ENCODE measurements at places on chromosomes 5 and 9.

GRCh38 chr9:32839013-32839885, 55.9 kb downstream of the TMEM215 start:
- no peak for DNase-seq

- no peak for DNase-seq
Observed at GRCh38 chr9:132457504-132458236, 47.7 kb downstream of the CFAP77 start.

DNA sequence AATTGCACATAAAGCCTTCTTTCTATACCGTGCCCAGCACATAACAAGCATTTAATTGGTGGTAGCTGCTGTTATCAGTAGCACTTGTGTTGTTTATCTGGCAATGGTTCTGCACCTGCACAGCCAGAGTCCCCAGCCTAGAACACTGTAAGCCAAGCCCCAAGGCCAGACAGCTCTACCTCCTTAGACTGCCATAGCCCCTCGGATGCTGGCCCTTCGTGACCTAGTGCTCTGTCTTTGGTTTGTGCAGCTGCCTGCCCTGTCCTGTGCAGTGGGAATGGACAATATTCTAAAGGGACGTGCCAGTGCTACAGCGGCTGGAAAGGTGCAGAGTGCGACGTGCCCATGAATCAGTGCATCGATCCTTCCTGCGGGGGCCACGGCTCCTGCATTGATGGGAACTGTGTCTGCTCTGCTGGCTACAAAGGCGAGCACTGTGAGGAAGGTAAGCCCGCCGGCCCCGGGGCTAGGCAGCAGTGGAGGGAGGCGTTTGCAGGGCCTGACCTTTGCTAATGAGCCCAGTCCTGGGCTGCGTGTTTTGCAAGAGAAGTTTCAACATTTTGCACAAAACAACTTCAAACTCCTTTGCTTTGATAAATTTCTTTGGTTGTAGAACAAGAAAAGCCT, 173.3 kb upstream of the WWC1 start:
- no peak for DNase-seq

DNA sequence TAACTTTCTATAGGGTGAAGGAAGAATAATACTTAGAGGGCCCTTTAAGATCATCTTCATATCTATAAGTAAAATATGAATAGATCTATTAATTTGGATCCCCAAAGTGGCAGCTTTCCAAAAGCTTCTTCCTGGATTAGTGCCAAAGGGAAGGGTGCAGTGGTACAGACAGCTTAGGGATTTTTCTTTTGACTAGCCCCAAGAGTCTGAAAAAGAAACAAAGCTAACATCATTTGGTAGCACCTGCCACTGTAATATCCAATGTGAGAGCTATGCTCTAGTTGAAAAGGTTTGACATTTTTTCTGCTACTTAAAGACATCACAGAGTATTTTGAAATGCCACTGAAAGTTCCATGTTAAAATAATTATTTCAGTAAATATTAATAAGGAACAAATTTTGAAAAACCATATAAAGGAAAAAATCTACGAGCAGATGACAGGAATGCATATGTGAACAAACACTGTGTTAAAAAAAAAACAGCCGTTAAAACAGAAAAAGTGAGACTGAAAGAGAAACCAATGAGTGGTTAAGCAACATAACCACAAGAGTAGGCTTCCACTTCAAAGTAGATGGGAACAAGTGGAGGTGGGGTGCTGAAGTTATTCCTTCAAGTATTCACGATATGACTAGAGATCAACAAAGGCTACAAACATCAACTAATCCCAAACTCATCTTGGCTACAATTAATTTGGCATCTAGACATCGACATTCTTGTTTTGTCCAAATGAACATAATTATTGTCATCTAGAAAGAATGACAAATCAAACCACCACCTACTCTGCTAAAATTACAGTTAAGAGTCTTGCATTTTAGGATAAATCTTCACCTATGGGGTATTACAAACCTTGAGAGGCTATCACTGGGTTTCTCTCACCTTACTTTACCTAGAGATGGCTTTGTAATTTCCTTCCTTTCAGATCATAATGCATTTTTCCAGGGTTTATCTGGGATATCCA, 137.5 kb downstream of the CPLANE1 start:
- DNase-seq: no peak

DNA sequence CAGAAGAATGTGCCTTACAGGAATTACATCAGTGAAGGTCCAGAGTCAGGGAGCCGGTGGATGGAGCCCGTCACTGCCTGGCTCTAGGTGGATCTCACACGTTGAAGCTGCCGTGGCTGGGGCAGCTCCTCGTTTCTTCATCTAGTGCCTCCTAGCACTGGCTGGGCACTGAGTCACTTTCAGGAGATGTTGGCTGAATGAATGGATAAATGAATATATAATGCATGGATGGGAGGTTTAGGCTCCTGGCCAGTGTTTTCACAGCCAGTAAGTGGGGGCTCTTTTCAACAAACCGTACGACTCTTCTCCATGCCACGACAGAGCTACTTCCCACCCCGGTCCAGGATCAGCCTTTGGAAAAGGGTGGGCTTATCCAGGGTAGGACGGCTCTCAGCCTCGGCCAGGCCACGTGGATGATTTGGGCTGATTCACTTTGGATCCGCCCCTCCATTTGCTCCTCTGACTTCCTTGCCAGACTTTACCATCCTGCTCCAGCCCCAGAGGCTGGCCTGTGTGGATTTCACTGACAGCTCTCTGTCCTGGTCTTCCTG, 1.3 kb upstream of the SH3PXD2B start:
- DNase-seq: no peak

- DNase-seq: no peak
Observed at GRCh38 chr9:24041160-24041690, 215.2 kb upstream of the ELAVL2 start.

DNA sequence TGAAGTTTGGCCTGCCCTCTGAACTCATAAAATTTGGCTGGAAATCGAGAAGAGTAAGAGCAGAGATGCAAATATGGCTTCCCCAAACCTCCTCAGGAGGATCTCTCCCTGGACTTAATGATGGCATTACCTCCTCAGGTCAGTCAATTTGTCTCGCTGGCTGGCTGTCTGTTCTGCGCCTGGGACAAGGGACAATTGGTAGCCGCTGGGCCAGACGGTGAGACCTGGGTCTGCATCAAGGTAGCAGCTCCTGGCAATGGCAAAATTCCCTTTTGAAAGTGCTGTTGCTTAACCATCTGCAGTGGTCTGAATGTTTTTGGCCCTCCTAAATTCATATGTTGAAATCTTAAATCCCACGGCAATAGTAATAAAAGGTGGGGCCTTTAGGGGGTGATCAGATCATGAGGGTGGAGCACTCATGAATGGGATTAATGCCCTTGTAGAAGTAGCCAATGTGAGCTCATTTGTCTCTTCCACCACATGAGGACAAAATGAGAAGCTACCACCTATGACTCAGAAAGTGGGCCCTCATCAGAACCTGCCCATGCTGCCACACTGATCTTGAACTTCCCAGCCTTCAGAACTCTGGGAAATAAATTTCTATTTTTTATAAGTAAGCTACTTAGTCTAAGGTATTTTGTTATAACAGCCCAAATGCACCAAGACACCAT, 439.3 kb upstream of the KLF4 start:
- DNase-seq: no peak

DNA sequence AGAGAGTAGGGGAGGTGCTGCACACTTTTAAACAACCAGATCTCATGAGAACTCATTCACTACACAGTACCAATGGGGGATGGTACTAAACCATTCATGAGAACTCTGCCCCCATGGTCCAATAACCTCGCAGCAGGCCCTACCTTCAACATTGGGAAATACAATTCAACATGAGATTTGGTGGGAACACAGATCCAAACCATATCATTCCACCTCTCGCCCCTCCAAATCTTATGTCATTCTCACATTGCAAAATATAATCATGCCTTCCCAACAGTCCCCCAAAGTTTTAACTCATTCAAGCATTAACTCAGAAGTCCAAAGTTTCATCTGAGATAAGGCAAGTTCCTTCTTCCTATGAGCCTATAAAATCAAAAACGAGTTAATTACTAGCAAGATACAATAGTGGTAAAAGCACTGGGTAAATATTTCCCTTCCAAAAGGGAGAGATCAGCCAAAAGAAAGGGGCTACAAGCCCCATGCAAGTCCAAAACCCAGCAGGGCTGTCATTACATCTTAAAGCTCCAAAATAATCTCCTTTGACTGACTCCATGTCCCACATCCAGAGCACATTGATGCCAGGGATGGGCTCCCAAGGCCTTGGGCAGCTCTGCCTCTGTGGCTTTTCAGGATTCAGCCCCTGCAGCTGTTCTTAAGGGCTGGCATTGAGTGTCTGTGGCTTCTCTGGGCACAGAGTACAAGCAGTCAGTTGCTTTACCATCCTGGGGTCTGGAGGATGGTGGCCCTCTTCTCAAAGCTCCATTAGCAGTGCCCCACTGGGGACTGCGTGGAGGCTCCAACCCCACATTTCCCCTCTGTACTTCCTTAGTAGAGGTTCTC, 8.3 kb downstream of the GPR150 start:
- no peak for DNase-seq

DNA sequence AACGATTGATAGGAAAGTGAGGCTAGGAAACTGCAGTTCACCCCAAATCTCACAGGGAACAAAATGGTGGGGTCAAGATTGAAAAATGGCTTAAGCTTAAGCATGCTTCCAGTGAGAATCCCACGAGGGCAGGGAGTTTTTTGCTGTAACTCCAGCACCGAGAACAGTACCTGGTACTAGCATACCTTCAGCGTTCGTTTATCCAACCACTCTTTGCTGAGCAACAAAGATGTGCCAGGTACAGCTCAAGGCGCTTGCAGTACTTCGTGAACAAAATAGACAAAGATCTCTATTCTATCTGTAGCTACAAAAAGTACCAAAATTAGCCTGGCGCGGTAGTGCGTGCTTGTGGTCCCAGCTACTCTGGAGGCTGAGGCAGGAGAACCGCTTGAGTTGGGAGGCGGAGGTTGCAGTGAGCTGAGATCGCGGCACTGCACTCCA, 778 bp upstream of the PPP6C start:
- DNase-seq: no peak

GRCh38 chr5:132677191-132677590, 3.4 kb downstream of the IL4 start:
- DNase-seq: no peak

GRCh38 chr5:170746961-170747340, 36.6 kb upstream of the GABRP start:
- no peak for DNase-seq

DNA sequence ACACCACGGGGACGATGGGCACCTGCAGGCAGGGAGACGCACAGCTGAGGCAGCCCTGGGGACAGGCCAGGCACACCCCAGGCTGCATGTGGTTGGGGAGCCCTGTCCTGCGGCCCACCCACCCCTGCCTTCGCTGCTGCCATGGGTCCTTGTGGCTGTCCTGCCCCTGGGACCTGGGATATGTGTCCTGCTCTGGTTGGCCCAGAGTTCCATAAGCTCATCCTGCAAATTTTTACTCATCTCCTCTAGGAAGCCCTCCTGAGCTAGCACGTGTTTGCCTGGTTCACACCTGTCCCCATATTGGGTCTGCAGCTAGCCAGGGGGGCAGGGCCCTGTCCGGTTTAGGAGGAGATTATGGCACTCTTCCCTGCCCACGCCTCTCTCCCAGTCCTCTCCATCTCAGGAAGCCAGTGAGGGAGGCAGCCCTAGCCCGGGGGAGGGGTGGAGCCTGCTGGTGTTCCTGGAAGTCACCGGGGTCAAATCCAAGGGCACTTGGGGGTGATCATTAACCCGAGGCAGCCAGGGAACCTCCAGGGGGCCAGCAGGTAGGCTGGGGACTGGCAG, 12.2 kb downstream of the EGFL7 start:
- DNase-seq: no peak

Measured in cortex of kidney (tissue), 1 donor.